ENCODE measurements at places on chromosomes 2 and 18. TPM values are rescaled to one million over a fixed set of nuclear protein-coding genes. Genes with fewer than 3 reads are reported as not detected.
A peak's percentile ranks its signal among the peaks of the same experiment; 100 is the strongest.

The HOXD13 gene
- total RNA-seq = not detected

DNA sequence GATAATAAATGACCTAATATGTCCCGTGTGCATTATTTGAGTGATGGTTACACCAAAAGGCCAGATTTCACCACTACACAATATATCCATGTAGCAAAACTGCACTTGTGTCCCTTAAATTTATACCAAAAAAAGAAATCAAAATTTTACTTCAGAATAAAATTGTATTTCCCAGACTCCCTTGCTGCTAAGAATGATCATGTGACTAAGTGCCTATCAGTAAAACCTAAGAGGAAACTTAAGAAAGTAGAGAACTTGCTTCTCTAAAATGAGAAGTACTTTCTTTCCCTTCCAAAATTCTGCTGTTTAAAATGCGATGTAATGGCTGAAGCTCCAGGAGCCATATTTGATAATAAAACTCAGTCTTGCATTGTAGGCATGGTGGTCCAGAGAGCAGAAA, 24.0 kb downstream of the PROKR1 start:
- DNase-seq = no peak

DNA sequence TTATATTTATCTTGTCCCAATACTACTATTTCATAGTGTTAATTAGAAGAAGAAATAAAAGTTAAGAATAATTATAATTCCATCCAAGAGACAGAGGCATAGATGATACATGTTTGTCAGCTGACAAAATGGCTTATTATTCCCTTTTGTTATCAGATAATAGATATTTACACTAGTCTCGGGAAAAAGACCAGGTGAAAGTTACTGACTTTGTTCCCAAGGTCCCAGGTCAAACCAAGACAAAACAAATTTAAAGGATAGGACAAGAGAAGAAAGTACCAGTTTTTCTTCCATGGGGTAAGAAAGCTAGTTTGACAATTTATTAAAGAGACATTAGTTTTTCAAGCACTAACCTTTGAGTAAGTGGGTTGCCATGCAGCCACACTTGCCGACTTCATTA, 73.2 kb downstream of the TTN start:
- DNase-seq = no peak

GRCh38 chr2:181461056-181461997, 4.1 kb downstream of the ITGA4 start:
- DNase-seq = peak; percentile 44

DNA sequence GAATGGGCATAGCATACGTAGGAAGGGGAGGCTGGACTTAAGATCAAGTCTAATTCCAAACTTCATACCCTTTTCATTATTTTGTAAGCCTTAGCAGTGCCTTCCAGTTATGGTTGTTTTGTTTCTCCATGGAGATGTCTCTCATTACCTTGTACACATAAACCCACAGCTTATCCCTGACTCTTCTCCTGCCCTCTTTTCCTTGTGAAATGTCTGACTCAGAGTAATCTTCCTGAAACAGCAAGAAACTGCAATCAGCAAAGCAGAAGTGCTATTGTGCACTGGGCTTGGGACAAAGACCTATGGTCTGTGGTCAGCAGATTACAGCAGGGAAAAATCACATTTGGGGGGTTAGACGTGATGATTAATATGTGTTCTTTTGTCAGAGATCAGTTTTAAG, 176.7 kb downstream of the IKZF2 start:
- DNase-seq = no peak

The SERPINB4 gene
- total RNA-seq = not detected

DNA sequence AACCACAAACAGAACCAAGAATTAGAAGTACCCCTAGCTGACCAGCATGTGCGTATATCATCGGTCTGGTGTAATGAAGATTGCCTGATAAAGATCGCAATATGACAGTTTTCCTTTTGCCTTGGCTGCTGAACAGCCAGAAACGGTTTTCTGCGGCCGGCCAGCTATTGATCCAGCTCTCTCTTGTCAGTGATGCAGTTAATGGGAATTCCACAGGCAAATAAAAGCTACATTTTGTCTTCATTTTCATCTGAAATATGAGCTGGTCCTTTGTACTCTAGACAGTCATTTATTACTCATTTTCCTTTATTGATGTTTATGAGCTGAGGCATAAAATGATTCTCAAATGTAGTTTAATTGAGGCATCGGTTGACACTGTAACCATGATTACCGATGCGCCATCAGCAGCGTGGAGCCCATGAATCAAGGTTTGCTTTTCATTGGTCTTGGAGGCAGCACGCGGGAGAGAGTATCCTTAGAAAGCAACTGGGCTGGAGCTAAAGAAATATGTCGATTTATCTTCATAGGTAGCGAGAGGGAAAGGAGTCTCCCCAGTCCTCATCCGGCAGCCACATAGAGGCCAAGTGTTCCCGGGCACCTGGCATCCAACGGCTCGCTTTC, 535.2 kb downstream of the GALR1 start:
- no peak for DNase-seq

DNA sequence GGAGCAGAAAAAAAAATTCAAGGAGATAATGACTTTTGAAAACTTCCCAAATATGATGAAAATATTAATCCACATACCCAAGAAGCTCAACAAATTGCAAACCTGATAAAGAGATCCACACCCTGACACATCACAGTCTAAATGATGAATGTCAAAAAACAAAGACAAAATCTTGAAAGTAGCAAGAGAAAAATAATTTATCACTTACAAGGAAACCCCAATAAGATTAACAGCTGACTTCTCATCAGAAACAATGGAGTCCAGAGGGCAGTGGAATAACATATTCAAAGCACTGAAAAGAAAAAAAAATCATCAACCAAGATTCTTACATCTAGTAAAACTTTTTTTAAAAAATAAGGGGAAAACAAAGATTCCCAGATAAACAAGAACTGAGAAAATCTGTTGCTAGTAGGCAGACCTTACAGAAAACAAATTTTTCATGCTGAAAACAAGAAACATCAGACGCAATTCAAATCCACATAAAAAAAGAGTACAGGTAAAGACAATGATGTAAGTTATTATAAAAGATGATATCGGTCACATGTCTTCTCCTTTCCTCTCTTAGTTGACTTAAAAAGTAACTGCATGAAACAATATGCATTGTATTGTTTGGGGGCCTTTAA, 21.3 kb downstream of the SLC66A2 start:
- no peak for DNase-seq
